ENCODE measurements at places on chromosomes 4 and X. TPM values are rescaled to one million over a fixed set of nuclear protein-coding genes. Genes with fewer than 3 reads are reported as not detected.

Gene PDE6B
- not detected for total RNA-seq

Gene PF4V1
- not detected for total RNA-seq

Gene ARX
- total RNA-seq, result 0.48 TPM

Gene MAGEA1
- 0.13 TPM for total RNA-seq

Gene DMP1
- 0.06 TPM for total RNA-seq

Gene C4orf51
- total RNA-seq, result not detected

Gene GPR50
- 0.25 TPM for total RNA-seq

Gene GRK4
- total RNA-seq, result 1.1 TPM

Gene MAGIX
- 2.3 TPM for total RNA-seq

Gene SEC31A
- 87.2 TPM for total RNA-seq

Gene AMTN
- total RNA-seq, result not detected
